ENCODE measurements at places on chromosomes 13 and 19. TPM values are rescaled to one million over a fixed set of nuclear protein-coding genes. Genes with fewer than 3 reads are reported as not detected.
A peak's percentile ranks its signal among the peaks of the same experiment; 100 is the strongest.

The CBY2 gene
- total RNA-seq, result not detected

The CATSPERD gene
- not detected for total RNA-seq

- DNase-seq, result peak; percentile 79
Observed at GRCh38 chr19:48645620-48646000, 377 bp downstream of the CA11 start.

DNA sequence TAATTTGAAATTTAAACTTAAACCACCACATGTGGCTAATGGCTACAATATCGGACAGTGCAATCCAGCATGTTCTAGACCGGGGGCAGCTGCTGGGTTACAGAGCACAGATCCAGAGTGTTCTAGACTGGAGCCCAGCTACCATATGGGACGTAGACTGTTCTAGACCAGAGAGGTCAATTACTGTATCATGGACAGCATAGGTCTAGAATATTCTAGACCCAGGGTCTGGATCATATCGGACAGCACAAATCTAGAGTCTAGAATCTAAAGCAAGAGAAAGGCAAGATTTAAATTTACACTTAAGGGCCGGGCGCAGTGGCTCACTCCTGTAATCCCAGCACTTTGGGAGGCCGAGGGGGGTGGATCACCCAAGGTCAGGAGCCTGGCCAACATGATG is 37.9 kb downstream of the CELF5 start:
- DNase-seq, result no peak

DNA sequence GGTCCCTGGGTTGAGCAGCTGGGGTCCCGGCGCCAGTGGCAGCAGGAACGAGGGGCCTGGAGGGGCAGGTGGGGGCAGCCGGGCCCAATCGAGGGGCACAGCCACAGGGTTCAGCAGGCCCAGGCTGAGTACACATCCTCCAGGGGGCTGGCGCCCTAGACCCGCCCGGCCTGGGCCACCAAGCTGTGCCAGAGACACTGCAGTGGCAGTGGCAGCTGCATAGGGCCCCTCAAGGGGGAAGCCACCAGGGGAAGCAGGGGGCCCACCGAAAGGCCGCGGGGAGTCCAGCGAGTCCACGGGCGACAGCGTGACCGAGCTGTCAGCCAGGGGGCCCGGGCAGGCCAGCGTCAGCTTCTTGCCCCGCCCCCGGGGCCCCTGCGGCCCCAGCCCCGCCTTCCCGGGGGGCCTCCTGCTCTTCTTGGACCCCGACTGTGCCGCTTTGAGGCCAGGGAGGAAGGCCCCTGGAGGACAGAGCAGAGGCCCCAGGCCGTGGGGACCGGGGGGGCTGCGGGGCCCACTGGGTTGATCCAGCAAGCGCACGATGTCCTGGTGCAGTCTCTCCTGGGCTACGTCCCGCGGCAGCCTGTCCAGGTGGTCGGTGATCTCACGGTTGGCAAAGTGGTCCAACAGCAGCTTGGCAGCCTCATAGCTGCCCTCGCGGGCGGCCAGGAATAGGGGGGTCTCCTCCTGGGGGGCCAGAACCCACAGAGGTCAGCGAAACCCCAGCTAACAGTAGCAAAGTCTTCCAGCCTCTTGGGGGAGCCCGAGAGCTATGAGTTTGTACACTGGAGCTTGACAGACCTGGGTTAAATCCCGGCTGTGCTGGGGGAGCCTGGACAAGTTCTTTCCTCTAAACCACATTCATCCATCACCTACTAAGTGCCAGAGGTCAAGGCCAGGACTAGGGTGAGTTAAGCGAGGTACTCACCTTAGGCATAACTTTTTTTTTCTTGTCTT is 39.5 kb downstream of the NOTCH3 start:
- DNase-seq, result no peak

Measured in posterior vena cava (tissue), 2 donors.